Pons (tissue), 1 donor: ENCODE measurements at places on chromosomes 4 and X.

- DNase-seq = no peak
These were observed 16.8 kb downstream of the MAN2B2 start for GRCh38 chr4:6591781-6592180.

- DNase-seq = no peak
These were observed 16.3 kb upstream of the NEUROG2 start for GRCh38 chr4:112532267-112532666.

GRCh38 chr4:52051615-52052474 lies 741 bp downstream of the SPATA18 start:
- peak; percentile 28 for DNase-seq

GRCh38 chr4:8307714-8308113 lies 38.2 kb downstream of the HTRA3 start:
- no peak for DNase-seq

- DNase-seq = no peak
These were observed 1.2 kb downstream of the CTPS2 start for GRCh38 chrX:16711219-16711811.

DNA sequence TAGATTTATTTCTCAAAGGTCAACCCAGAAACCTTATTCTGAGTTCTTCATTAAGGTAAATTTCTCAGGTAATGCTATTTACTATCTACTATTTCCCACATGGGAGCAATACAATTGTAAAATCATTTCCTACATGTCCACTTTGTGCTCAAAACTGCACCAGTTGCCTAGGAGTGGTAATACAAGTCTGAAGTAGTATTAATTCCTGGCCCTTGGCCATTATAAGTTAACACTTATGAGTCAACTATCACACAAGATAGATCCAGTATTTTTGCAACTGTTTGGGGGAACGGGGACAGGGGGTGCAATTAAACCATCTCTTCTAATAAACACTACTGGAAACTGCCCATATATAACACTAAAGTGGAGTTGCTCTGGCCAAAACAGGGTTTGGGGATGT lies 48.9 kb downstream of the ACSL4 start:
- DNase-seq = no peak

DNA sequence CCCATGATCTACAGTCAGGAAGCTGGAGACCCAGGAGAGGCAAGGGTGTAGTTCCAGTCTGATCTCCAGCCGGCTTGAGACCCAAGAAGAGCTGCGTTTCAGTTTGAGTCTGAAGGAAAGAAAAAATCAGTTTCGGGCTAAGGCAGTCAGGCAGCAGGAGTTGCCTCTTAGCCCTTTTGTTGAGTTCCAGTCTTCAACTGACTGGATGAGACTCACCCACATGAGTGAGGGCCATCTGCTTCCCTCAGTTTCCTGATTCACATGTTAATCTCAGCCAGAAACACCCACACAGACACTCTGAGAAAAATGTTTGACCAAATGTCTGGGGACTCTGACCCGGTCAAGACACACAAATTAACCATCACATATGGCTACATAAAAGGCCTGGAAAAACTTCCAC lies 73.6 kb upstream of the ELOVL6 start:
- no peak for DNase-seq

- peak; percentile 50 for DNase-seq
These were observed 37.2 kb upstream of the FAM9C start for GRCh38 chrX:13081395-13082205.

- DNase-seq = no peak
These were observed 35.6 kb downstream of the PAK3 start for GRCh38 chrX:111131572-111131971.

DNA sequence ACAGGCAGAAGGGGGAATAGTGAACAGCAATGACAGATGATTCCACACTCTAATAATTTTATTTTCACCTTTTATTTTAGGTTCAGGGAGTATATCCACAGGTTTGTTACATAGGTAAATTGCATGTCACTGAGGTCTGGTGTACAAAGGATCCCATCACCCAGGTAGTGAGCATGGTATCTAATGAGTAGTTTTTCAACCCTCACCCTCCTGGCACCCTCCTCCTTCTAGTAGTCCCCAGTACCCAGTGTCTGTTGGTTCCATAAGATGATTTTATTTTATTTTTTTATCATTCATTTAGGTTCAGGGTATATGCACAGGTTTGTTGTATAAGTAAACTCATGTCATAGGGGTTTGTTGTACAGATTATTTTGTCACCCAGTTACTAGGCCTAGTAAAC lies 58.6 kb upstream of the UGT8 start:
- no peak for DNase-seq

- no peak for DNase-seq
These were observed 83.9 kb downstream of the BEND2 start for GRCh38 chrX:18136816-18137215.

GRCh38 chr4:54077812-54078211 lies 13.4 kb upstream of the CHIC2 start:
- no peak for DNase-seq

DNA sequence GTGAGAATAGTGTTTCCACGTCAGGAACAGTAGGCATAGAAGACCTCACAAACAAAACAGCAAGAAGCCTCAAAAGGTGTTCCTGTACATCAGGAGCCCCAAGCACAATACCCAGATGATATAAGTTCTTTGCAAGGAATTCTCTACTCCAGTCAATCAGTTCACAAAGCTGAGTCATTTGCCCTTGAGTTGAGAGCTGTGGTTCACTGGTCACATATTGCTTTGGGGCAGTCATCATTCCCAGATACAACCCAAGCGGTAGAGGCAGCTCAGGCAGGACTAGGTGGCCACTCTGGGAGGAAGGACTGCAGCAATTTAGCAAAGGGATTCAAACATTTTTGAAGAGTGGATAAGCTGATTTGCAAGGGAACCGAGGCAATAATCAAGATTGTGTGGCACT lies 551.5 kb upstream of the ZFP42 start:
- no peak for DNase-seq

GRCh38 chr4:152981842-152982241 lies 45.7 kb downstream of the FHDC1 start:
- no peak for DNase-seq

GRCh38 chrX:143633461-143634308 lies 2.2 kb downstream of the SLITRK4 start:
- DNase-seq = no peak

DNA sequence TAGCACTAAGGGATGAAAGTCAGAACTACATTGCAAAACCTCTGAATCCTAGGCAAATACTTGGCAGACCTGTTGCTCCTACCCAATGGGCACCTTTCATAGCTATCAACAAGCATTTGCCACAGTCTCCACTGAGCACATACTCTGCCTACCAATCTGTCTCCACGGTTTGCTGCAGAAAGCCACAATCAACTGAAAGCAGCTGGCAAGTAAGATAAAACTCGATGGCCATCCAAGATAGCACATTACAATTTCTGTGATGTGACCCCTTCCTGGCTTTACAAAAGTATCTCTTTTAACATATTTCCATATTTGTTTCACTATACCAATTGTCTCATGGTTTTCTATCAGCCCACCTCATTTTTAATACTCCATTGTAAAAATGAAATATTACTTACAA lies 1060.5 kb upstream of the INTU start:
- no peak for DNase-seq

GRCh38 chrX:124280294-124280902 lies 52.1 kb upstream of the TEX13D start:
- DNase-seq = no peak

- DNase-seq = no peak
These were observed 121.1 kb downstream of the BANK1 start for GRCh38 chr4:101911616-101912015.

DNA sequence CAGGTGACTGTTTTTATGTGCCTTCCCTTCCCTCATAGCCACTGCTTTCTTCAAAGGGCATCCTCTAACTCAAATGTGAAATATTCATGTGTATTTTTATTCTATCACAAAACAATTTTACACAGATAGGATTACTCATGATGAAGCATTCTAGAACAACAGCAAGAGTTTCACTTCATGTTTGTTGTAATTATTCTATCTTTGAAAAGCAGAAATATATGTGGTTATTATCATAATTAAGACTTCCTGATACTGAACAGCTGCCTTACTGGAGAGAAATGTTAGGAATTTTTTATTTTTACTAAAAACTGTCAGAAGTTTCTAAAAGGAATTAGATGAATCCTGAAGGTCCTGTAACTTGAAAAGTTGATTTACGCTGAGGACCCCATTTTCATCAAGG lies 229.1 kb downstream of the PALLD start:
- no peak for DNase-seq

GRCh38 chrX:41665686-41666085 lies 23.1 kb upstream of the GPR34 start:
- no peak for DNase-seq

- DNase-seq = no peak
These were observed 740.9 kb downstream of the ARAP2 start for GRCh38 chr4:35503435-35503834.

GRCh38 chr4:102817021-102817605 lies 10.2 kb downstream of the UBE2D3 start:
- DNase-seq = no peak

- DNase-seq = no peak
These were observed 465.5 kb downstream of the ADGRL3 start for GRCh38 chr4:61665649-61666048.

DNA sequence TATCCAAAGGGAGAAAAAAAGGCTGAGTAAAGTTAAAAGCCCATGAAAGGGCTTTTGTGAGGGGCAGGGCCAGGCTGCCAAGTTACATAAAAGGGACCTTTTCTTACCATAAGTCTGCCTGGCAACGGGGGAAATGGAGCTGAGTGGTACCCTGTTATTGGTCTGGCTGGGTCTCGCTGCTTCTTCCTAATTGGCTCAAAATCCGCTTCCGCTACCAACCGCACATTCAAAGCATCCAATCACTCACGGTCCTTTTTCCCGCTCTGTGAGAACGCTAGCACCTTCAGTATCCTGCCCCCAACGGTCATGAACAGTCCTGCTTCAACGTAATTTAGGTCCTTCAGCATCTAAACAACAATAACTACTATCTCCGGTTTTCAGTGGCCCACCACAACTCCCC lies 611 bp downstream of the TEX11 start:
- peak; percentile 4 for DNase-seq

GRCh38 chr4:157980158-157980557 lies 192.7 kb downstream of the GASK1B start:
- DNase-seq = no peak

GRCh38 chr4:70772929-70773555 lies 51.3 kb downstream of the RUFY3 start:
- no peak for DNase-seq

DNA sequence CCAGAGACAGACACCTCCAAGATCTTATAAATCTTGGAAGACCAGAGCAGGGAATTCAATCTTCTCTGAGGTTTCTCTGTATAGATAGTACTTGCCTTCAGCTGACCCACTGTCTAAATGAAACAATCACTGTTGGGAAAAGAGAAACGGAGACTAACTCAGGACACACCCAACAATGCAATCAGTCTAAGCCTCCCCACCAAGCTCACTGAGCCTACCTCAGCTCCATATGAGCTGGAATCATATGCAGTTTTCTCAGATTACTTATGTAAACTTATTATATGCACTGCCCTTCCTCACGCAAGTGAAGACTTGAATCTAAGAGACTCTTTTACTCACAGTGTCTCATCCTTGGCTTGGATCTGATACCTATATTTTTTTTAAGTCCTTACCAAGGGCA lies 110.5 kb downstream of the PCDH19 start:
- no peak for DNase-seq

- DNase-seq = no peak
These were observed 16.5 kb upstream of the ENPP6 start for GRCh38 chr4:184234155-184234554.

- peak; percentile 26 for DNase-seq
These were observed 30.6 kb upstream of the SORCS2 start for GRCh38 chr4:7161721-7162214.

- no peak for DNase-seq
These were observed 88.4 kb downstream of the FRMPD3 start for GRCh38 chrX:107537815-107538214.

- DNase-seq = peak; percentile 70
These were observed 104.7 kb downstream of the MAML3 start for GRCh38 chr4:140049024-140049848.

DNA sequence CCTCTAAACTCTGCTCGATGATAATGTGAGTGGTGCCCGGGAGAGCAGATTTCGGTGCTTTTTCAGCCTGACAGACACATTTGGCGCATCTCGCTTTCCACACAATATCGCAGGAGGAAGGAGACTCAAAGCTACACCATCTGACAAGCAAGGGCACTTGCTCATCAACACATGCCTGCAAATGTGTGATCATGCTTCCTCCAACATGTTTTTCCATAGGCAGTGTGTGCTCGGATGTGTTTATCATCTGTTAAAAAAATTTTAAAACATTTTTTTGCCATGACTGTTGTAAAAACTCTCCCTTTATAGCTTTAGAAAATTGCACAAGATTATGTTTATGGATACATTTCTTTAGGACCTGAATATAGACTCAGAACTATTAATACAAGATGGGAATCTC lies 170.3 kb upstream of the PUDP start:
- DNase-seq = no peak

DNA sequence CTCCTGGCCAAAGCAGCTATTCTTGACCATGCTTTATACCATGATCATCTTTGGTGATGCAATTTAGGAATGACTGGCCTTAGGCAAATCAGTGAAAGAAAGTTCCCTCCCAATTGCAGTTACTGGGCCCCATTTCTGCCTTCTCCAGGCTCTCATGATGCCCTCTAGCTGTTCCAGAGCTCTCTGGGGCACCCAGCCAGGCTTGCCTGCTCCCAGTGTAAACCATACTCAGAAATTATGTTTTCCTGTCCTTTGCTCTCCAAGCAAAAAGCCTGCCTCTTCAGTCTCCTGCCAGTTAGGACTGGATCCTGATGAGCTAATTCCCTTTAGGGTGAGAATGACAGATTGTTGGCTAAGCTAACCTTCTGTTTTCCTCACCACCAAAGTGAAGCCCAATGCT lies 85.3 kb upstream of the RBPJ start:
- DNase-seq = peak; percentile 48

DNA sequence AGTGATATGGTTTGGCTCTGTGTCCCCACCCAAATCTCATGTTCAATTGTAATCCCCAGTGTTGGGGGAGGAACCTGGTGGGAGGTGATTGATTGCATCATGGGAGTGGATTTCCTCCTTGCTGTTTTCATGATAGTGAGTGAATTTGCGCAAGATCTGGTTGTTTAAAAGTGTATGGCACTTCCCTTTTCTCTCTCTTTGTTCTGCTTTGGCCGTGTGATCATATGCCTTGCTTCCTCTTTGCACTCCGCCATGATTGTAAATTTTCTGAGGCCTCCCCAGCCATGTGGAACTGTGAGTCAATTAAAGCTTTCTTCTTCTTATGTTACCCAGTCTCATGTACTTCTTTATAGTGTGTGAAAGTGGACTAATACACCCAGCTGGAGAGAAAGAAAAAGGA lies 113.0 kb upstream of the AADAT start:
- no peak for DNase-seq

DNA sequence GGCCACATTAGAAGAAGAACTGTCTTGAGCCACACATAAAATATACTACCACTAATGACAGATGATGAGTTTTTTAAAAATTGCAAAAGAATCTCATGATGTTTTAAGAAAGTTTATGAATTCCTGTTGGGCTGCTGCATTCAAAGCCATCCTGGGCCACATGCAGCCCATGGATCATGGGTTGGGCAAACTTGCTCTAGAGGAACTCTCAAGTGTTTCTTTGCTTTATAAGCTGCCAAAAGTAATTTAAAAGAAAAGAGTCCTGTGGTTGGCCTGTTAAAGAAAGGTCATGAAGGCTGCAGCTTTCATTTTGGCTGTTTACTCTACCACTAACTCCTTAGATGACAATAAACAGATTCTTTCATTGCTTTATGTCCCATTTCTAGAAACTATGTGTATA lies 218.2 kb downstream of the SCFD2 start:
- no peak for DNase-seq
